Neural crest cell (in vitro differentiated cells): ENCODE measurements at places on chromosomes 3 and 15. TPM values are rescaled to one million over a fixed set of nuclear protein-coding genes. Genes with fewer than 3 reads are reported as not detected.
A peak's percentile ranks its signal among the peaks of the same experiment; 100 is the strongest.

DNA sequence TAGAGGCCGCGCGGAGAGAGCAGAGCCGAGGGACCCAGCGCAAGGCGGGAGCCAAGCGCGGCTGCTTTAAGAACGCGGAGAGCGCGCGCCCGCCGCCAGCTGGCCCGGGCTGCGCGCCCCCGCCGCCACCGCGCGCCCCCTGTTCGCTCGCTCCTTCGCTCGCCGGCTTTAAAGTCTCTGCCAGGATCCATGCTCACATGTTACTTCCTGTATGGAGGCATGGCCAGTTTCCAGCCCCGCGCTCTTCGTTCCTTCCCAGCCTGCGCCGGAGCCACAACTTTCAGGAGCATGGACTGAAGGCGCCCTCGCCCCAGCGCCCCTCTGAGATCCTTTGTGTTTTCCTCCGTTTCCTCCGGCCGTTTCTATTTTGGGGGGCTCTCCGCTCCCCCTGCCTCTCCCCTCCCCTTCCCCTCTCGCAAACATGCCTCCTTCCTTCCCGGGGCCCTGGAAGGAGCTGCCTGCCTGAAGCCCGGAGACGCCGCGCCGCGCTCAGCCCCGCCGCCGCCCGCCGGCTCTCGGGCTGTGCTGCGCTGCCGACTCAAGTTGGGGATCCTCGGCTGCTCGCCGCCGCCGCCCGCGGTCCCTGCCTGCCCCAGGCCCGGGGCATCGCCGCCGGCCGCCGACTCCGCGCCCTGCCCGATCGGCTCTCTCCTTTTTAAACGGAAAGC is at the start of gene PTPRG:
Gene PTPRG (plus strand): TSS at position 198 of the 668 bp plus-strand sequence. CDS start 717 bp downstream, outside the sequence.
- peak; percentile 75 for DNase-seq

DNA sequence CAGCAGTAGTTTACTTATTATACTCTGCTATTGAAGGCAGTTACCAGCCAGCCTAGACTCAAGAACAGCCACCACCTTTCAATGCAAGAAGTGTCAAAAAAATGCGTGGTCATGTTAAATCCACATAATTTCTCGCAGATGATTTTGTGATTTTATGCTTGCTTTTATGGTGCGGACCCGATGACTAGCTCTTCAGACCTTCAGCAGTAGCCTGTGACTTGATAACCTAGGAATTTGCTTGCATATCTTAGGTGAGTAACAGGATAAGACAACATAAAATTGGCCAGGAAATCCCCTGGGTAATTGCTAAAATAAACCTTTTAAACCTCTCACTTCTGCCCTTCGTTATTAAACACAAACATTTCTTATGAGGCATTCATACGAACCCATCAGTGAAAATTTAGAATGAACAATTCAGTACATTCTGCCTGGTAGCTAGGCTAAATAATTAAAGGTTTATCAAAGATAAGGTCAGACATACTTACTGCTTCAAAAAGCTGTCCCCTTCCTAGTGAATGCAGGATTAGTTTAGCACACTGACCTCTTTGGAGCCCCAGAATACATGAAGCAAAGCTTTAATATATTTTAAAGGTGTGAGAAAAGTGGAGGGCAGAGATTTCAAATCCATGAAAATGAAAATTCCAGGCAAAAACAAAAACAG is 798.8 kb downstream of the OTOL1 start:
- DNase-seq = no peak

GRCh38 chr3:62277986-62278385 is 95.4 kb downstream of the FEZF2 start:
- no peak for DNase-seq

The P2RY12 gene
- not detected in 2 replicates for total RNA-seq

The TLR9 gene
- 0.16 TPM in 1 of 2 replicates, not detected in the other for total RNA-seq

The MLF1 gene
- 19.8 and 21.0 TPM in 2 replicates for total RNA-seq
